ENCODE measurements at places on chromosomes 7 and 10.

GRCh38 chr10:26169466-26169865, 47.1 kb upstream of the GAD2 start:
- no peaks in the 10 kb centered on the region for H3K4me1 ChIP-seq
- DNase-seq = no peak
- no peak overlapping the region for H3K27ac ChIP-seq
- H3K36me3 ChIP-seq = no peaks in the 10 kb centered on the region
- no peak overlapping the region for H3K4me3 ChIP-seq

- peak overlapping the region; percentile 82 for H3K27ac ChIP-seq
- no peak for DNase-seq
- peaks cover 29% of the 10 kb centered on the region for H3K4me1 ChIP-seq
- H3K36me3 ChIP-seq = no peaks in the 10 kb centered on the region
- peak overlapping the region; percentile 84 for H3K4me3 ChIP-seq
- H3K27me3 ChIP-seq = no peaks in the 10 kb centered on the region
Observed at GRCh38 chr10:22715290-22715625, 880 bp upstream of the PIP4K2A start.

GRCh38 chr7:123782071-123782798, 33.4 kb upstream of the WASL start:
- no peak overlapping the region for H3K4me3 ChIP-seq
- DNase-seq = no peak
- H3K36me3 ChIP-seq = no peaks in the 10 kb centered on the region

DNA sequence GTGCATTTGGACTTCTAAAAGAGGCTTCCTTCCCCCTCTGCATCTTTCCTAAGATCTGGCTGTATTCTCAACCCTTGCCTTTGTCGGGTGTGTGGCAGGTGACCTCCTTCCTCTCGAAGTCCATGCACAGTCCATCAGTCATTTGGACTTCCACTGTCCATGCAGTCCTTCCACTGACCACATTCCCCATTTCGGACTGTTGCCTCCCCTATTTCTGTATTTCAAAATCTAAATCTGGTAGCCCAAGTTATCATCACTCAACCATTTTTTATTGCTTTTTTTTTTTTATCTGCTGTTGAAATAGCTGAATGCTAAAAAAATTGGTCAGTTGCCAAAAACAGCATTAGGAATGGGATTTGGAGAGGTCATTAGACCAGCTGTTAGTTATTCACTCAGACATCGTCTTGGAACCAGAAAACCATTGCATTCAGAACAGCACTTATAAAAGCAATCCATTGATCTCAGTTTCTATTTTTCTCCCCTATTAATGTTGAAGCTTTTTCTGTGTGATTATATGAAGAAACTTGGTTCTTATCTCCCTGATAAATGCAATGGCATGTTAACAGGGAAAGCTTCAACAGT, 575.6 kb downstream of the KIF20B start:
- no peaks in the 10 kb centered on the region for H3K36me3 ChIP-seq
- no peak overlapping the region for H3K27ac ChIP-seq
- no peak for DNase-seq
- no peaks in the 10 kb centered on the region for H3K4me1 ChIP-seq

GRCh38 chr7:14793151-14793550, 109.4 kb downstream of the DGKB start:
- no peak overlapping the region for H3K4me3 ChIP-seq
- H3K36me3 ChIP-seq = no peaks in the 10 kb centered on the region
- no peaks in the 10 kb centered on the region for H3K27me3 ChIP-seq
- no peak for DNase-seq
- H3K27ac ChIP-seq = no peak overlapping the region

DNA sequence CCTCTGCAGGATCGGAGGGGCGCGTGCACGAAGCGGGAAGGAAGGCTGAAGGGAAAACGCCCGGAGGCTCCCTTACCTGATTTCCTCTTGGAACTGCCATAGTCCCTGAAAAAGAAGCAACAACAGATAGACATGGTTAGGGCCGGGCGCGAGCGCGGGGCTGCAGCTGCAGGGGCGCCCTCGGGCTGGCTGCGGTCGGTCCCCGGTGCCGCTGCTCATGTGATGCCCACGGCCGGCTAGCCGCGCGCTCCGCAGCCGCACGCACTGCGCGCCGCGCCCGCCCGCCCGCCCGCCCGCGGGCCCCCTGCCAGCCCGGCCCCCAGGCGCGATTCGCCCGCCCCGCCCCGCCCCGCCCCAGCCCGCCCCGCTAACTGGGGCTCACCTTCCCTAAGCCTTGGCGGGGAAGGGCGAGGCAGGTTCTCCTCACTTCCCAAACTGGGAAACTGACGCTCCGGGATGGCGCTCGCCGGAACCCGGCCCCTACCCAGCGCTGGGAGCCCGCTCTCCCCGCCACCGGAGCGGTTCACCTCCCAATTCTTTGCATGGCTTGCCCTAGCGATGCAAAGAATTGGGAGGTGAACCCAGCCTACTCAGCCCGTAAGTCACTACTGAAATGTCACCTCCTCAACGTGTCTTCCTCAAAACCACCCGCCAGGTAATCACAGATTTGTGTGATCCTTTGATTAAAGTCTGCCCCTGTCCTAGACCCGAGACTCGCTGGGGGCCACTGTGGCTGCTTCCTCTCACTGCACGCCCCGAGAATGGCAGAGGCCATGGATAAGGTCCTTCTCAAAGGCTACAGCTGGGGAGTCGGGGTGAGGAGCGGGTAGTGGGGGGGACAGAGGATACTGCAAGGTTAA, 162.2 kb downstream of the SH3PXD2A start:
- H3K36me3 ChIP-seq = no peaks in the 10 kb centered on the region

- DNase-seq = no peak
- H3K36me3 ChIP-seq = no peaks in the 10 kb centered on the region
- H3K4me3 ChIP-seq = no peak overlapping the region
- no peaks in the 10 kb centered on the region for H3K4me1 ChIP-seq
- no peaks in the 10 kb centered on the region for H3K27me3 ChIP-seq
- no peak overlapping the region for H3K27ac ChIP-seq
Observed at GRCh38 chr10:60806921-60807320, 28.6 kb downstream of the CDK1 start.

DNA sequence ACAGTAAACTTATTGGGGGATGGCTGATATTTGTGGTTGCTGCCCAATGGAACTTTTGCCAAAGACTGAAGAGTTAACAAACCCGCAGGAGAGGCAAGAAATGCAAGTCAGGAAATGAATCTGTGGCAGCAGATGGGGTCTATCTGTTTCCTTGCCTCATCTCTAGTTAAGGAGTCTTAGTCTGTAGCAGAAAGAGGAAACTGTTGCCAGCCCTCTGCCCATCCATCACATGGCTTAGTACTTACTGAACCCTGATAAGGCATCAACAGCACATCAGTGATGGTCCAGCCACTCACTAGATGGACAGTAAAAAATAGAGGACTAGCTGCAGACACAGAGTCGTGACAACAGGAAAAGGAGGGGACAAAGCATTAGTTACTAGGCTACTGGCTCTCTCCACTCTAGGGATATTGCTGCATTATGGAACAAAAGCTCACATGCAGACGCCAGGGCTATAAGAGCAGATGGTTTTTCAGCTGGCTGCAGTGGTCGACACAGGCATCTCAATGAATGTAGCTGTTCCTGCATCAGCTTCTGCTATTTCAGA, 614.7 kb downstream of the PARD3 start:
- H3K27ac ChIP-seq = no peak overlapping the region
- H3K4me1 ChIP-seq = no peaks in the 10 kb centered on the region
- H3K27me3 ChIP-seq = peaks cover 1% of the 10 kb centered on the region
- H3K36me3 ChIP-seq = no peaks in the 10 kb centered on the region
- DNase-seq = no peak
